Activated effector memory CD4-positive, alpha-beta T cell treated with anti-CD3 and anti-CD28 coated beads, Interleukin-2, amount 50 U/mL, for 16 hours (primary cell): ENCODE measurements at places on chromosomes 6 and 20.

GRCh38 chr20:38300438-38300837, 3.5 kb upstream of the BPI start:
- peak; percentile 31 for DNase-seq

DNA sequence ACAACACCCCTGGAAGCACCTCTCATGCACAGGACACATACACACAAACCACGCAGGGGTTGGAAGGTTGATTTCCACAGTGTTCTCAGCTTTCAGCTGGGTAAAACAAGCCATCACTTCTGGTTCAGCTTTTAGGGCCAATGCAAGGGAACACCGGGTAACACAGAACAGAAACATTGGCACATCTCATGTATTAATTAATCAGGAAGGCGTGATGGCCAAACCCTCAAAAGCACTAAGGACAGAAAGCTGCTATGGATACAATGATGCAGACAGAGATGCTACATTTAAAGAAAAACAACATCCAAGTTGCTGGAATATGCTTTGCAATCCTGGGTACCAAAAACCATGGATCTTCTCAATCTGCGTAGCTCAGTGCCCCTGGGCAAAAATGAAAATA, 104.3 kb upstream of the BEND6 start:
- DNase-seq: no peak

- no peak for DNase-seq
These were observed 102.8 kb downstream of the DACT2 start for GRCh38 chr6:168216751-168217191.

- DNase-seq: no peak
These were observed 42.3 kb downstream of the UNC5CL start for GRCh38 chr6:40996591-40997233.

GRCh38 chr6:31794866-31795615, 511 bp downstream of the VARS1 start:
- no peak for DNase-seq

- no peak for DNase-seq
These were observed 231.7 kb upstream of the PRND start for GRCh38 chr20:4490045-4490444.

- DNase-seq: no peak
These were observed 45.9 kb downstream of the ELOVL5 start for GRCh38 chr6:53302678-53303360.

GRCh38 chr6:92341201-92341600, 1078.2 kb downstream of the EPHA7 start:
- DNase-seq: no peak

GRCh38 chr6:111534231-111534751, 51.3 kb upstream of the REV3L start:
- DNase-seq: no peak

DNA sequence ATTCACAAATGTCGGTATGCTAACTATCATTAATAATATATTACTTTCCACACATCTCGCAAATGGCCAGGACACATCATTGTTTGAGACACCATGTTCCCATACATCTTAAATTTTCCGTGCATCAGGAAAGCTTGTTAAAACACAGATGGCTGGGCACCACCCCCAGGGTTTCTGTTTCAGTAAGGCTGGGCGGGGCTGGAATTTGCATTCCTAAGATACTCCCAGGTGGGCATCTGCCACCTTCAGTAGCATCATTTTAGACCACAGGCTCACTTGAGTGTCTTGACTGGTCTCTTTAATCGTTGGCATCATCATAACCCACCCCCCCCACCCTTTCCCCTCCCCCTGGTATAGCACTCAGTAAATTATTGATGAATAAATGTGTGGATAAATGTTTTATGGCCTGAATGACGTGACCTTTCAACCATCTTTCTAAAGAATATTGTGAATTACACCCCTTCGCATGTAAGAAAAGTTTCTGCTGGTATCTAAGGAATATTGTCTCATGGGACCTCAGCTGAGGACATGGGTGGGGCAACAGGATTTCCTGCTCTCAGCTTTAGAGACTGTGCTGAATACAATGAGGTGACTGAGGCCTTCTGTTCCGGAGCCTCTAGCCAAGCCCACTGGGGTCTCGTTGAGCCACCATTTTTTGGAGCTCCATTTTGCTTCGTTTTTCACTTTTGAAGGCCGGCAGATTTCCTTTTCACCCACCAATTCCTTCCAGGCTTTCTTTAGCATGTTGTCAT, 124.1 kb upstream of the NEDD9 start:
- no peak for DNase-seq

DNA sequence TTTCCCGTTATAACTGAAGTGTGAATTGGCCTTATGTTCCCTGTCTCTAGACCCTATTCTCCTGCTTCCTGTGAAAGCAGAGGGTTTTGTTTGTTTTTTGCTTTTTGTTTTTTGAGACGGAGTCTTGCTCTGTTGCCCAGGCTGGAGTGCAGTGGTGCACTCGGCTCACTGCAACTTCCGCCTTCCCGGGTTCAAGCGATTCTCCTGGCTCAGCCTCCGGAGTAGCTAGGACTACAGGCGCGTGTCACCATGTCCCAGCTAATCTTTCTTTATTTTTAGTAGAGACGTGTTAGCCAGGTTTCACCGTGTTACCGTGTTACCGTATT, 674 bp upstream of the GNMT start:
- DNase-seq: no peak

DNA sequence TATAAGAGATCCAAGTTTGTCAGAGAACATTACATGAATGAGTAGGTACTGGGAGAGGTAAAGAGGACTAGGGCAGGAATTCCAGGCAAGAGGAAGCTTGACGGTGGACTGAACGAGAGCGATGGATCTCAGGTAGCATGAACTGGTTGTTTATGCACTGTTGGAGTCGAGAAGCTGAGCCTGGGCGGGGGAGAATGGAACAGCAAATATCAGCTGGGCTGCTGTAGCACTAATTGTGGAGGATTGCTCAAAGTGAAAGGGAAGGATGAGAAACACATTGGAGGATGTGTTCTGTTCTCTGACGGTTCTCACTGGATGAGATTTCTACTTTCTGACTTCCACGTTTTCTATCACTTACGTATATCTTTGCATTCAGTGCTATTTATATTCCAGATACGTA, 164.2 kb downstream of the PHF3 start:
- no peak for DNase-seq

- DNase-seq: no peak
These were observed 79.0 kb upstream of the B3GAT2 start for GRCh38 chr6:71035871-71036270.

DNA sequence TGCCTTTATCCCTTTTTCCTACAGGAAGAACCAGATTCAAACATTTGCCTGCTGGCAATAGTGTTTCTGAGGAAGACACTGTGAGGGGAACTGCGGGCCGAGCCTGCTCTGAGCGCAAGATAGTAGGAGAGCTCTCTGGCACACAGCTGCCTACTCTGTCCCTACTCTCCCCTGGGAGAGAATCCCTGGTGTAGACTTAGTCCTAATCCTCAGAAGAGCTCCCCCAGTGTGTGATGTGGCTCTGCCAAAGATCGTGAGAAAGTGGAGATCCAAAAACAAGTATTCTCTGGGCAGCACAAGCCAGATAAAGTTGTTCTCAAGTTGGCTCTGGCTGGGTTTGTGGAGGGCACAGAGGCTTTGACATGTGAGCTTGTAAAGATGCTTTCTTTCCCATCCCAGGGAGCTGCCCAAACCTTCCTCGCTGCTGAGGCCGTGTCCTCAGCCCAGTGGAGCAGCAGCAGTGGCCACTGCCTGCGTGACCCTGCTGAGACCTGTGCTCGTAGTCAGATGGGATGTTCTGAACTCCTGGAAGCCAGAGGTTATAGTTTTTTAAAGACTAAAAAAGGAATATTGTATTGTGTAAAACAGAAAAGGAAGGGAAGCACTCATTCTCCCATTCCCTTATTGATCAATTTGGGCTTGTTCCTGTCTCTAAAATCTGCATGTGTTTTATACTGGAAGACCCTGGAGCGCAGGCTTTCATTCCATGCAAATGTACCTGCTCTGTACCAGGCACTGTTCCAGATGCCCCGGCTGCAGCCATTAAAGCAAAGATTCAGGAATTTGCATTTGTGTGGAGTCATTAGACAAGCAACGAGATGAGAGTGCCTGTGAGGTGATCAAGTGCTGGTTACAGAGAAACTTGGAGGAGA, 30.7 kb downstream of the PNLDC1 start:
- DNase-seq: no peak

- DNase-seq: no peak
These were observed 844 bp downstream of the WFDC2 start for GRCh38 chr20:45470262-45470931.

- no peak for DNase-seq
These were observed 528.3 kb downstream of the CD83 start for GRCh38 chr6:14645841-14646240.

GRCh38 chr6:117414770-117415169, 11.0 kb downstream of the ROS1 start:
- DNase-seq: no peak

- DNase-seq: no peak
These were observed 90.0 kb upstream of the RPS6KA2 start for GRCh38 chr6:166716910-166717617.

DNA sequence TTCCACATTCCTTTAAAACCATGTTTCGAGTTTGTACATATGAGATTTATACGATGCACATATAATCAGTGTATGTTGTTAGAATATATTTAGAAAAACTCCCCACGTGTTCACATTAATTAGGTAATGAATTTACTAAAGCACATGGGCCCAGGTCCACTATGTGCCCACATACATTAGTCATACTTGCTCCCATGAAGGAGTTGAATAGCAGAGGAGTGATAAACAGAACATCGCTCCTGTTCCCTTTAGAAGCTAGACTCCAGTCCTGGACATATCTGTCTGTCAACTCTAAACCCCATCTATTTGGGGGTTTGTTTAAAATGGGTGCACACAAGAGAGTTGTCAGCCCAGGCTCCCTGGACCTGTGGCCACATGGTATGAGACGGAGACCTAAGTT, 108.1 kb upstream of the TIAM2 start:
- DNase-seq: no peak

DNA sequence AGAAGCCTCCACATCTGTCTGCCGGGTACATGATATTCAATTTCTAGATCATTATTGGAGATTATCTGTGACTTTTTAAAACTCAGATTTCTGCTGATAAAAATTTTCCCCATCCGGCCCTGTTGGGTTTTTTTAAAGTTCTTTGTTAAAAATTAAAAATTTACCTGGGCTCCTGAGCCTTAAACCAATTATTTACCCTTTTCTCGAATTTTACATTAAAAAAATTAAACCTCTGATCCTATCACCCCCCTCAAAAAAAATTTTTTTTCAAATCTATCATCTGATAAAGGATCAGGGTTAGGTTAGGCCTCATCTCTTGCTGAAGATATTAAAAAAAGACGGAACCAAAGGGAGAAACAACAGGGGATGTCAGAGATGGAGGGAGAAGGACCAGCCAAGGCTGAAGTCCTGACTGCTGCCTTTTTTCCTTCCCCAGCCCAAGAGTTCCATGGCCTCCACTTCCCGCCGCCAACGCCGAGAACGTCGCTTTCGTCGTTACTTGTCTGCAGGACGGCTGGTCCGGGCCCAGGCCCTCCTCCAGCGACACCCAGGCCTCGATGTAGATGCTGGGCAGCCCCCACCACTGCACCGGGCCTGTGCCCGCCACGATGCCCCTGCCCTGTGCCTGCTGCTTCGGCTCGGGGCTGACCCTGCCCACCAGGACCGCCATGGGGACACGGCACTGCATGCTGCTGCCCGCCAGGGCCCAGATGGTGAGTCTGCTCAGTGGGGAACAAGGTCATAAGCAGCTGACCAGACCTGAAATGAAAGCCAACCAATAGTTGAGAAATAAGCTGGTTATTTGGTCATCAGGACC, 527 bp downstream of the NFKBIL1 start:
- DNase-seq: peak; percentile 62

DNA sequence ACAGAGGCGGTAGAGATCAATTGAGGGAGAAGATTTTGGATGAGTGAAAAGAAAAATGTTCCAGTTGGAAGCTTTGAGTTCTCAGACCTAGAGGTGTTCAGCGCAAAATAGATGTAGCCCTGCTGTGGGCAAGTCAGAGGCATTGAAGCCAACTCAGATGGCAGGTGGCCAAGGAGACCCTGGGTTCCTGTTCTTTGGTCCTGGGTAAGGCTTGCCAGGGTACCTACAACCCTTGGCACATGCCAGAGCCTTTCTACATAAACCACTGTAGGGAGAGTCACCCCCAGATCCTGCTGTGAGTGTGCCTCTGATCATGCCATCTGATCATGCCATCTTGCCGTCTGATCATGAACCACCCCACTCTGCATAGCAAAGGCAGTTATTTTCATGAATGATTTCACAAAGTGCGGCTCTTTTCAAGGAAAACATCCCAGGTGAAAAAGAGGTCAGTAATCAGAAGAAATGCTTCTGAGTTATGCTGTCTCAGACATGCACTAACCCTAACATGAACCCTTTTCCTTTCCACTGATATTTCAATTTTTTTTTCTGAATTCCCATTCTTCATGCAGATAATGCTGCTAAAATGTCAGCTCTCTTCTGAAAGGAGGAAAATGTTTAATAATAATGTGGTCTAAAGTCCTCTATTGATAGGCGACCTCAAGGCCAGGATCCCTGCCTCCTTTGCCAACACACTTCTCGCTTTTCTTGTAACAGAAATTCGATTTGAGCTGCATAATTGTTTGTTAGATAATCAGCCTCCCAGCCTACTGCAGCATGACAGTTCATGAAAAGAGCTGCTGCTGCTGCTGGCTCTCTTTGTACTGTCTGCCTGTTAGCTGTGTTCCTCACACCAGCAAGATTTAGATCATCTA, 153.6 kb downstream of the MTHFD1L start:
- no peak for DNase-seq

GRCh38 chr6:30202366-30202765, 10.8 kb downstream of the TRIM26 start:
- DNase-seq: no peak

GRCh38 chr20:52383995-52384621, 192.5 kb upstream of the ZFP64 start:
- no peak for DNase-seq

GRCh38 chr6:129749749-129750120, 39.8 kb upstream of the ARHGAP18 start:
- DNase-seq: no peak

GRCh38 chr6:159871906-159872305, 18.9 kb upstream of the MAS1 start:
- DNase-seq: no peak

DNA sequence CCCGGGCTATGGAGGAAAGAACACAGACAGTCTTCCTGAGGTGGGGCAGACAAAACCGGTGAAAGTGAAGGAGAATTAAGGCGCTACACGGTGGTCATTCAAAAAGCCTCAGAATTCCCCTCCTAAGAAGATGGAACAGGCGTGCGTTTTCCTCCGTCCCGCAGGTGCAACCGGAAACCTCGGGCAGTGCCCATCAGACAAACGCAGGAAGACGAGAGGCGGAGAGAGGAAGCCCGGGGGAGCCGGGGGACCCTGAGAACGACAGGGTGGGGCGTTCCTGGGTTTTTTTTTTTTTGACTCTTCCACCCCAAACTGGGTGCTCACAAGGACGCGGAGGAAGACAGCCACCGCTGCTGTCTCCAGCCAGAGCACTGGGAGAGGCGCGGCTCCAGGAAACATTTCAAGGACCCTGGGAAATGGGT, 25.4 kb downstream of the TTLL2 start:
- DNase-seq: peak; percentile 65

- DNase-seq: no peak
These were observed 89.8 kb downstream of the CD164 start for GRCh38 chr6:109292420-109292819.

- no peak for DNase-seq
These were observed 90.7 kb downstream of the AKAP7 start for GRCh38 chr6:131225959-131226358.
